HAP-1 (cell line): ENCODE measurements at places on chromosomes 1 and 21.

DNA sequence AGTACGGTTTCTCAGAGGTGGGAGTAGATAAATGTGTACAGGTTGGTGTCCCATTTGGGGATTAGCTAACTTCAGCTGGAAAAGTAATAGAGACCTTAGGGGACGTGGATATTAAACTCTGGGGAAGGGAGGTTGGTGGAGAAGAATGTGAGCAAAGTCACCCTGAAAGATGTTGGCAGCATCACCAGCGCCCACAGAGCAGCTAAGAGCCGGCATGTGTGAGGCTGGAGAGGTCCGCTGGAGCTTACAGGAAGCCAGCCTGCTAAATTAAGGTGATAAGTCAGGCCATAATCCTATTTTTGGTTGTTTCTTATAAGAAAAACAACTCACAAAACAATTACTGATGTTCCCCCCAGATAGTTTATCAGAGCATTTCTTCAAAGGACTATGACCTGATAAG is 12.2 kb downstream of the PTGFRN start:
- no peak for DNase-seq

GRCh38 chr1:200384818-200385390 is 24.9 kb downstream of the ZNF281 start:
- DNase-seq: no peak

- DNase-seq: no peak
These were observed 373.1 kb upstream of the CXADR start for GRCh38 chr21:17139696-17140095.

GRCh38 chr21:37496972-37497371 is 130.4 kb downstream of the DYRK1A start:
- no peak for DNase-seq

DNA sequence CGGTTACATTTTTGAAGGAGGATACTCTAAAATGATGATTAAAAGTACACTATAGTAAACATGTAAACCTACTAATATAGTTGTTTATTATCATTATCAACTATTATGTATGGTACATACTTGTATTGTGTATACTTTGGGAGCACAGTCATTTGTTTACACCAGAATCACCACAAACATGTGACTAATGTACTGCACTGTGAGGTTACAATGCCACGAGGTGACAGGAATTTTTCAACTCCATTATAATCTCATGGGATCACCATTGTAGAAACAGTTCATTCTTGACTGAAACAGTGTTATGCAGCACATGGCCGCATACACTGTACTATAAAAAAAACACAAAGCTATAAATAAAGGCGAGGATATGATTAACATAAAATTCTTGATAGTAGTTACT is 44.3 kb downstream of the GPATCH2 start:
- no peak for DNase-seq

DNA sequence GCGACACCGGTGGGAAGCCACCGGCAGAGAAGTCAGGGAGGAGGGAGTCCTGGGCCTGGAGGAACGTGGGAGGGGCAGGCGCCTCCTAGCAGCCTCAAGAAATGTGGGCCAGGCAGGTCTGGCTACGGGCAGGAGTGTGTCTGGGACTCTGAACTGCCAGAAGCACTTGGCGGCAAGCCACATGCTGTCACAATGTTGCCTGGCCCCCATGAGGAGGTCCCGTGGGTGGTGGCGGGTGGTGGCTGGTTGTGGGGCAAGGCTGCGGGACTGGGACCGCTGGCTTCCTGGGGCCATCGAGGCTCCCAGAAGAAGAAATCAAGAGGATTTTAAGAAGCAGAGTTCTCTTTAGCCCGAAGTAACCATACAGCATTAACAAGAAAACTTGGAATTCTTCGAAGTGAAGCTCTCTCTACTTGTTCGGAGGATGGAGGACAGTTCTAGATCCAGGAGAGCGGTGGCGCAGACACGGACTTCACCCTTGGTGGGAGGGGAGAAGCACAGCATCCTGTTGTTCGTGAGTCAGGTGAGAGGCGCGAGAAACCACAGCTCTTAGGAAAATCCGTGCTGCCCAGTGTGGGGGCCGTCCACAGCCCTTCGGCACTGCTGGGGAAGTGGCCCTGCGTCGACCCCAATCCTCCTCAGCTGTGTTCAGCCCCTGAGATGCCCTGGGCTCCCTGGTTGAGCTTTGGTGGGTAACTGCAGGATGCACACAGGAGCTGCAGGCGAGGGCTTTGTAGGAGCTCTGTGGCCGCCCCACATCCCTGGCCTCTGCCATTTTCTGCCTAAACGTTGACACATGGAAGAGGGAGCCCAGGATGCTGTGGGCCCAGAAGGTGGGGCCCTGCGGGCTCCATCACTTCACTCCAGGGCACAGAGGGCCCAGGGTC is 12.4 kb downstream of the SKI start:
- no peak for DNase-seq

DNA sequence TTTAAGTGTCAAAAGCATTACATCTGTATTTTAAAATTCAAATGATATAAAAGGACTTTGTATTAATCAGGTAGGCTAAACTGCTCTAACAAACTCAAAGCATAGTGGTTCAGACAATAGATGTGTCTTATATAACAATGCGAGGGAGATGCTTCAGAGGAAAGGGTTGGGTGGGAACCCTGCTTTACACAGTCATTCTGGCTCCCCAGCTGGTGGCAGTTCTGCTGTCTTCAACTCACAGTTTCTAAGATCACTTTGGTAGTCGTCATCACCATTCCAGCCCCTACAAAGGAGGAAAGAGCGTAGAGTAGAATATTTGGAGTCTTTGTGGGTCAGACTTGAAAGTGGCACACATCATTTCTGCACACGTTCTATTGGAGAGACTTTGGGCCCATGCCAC is 4.2 kb downstream of the PTGFRN start:
- DNase-seq: no peak

DNA sequence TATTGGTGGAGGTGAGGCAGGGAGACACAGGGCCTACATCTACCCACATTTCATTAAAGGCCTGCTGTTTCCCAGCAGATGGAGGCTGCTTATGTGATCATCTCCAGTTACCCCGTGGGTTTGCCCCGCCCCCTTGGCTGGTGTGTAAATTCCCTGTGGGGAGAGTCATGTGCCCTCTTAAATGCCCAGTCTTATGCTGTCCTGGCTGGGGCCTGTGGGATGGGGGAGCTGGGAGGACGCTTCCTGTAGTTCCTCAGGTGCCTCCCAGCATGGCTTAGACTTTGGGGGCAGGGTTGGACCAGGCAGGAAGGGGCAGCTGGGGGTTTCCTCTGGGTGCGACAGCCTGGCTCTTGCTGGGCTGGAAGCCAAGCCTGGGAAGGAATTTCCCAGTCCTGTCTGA is 15.5 kb upstream of the CITED4 start:
- DNase-seq: no peak

DNA sequence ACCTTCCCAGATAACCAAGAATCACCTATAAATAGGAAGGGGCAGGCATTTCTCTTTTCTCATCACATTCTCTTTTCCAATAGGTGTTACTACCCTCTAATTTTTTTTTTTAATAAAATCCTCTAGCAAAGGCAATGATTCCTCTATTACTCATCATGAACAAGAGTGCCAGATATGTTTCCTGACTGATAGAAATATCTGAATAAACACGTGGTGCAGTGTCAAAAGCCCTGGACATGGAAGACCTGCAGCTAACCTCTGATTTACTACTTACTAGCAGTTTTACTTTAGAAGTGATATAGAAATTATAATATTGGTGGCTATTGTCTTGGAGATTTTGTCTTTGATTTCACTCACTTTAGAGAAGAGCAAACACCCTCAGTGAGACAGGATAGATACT is 194.6 kb upstream of the SAMSN1 start:
- no peak for DNase-seq

DNA sequence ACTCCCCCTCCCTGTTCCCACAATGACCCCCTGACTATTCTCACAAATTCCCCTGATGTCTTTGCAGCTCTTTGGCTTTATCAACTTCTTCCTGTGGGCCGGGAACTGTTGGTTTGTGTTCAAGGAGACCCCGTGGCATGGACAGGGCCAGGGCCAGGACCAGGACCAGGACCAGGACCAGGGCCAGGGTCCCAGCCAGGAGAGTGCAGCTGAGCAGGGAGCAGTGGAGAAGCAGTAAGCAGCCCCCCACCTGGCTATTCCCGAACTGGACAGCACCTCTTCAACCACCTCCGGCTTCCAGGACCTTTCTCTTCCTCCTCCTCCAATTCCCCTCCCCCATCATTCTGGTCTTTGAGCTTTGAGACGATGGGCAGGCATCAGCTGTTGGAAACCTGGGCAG is 4.4 kb upstream of the ATXN7L2 start:
- DNase-seq: no peak

- no peak for DNase-seq
These were observed 9.1 kb downstream of the SYT2 start for GRCh38 chr1:202701200-202701599.

- DNase-seq: peak; percentile 76
These were observed 7.1 kb upstream of the TPM3 start for GRCh38 chr1:154198756-154199562.

DNA sequence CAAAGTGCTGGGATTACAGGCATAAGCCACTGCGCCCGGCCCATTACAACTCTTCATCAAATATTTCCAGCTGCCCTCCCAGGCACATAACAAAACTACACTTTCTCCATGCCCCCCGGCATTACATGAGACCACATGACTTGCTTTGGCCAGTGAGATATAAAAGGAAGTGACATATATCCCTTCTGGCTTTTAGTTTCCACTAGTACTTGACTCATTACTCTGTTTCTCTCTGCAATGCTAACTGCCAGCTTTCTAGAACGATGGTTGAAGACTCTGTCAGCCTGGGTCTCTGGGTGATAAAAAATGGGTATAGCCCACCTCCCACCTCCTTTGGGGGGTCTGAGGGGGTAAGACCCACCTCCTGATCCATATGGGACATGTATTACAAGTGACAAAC is 24.2 kb downstream of the ABL2 start:
- DNase-seq: no peak

GRCh38 chr1:48730164-48730910 is 46.4 kb downstream of the BEND5 start:
- no peak for DNase-seq

DNA sequence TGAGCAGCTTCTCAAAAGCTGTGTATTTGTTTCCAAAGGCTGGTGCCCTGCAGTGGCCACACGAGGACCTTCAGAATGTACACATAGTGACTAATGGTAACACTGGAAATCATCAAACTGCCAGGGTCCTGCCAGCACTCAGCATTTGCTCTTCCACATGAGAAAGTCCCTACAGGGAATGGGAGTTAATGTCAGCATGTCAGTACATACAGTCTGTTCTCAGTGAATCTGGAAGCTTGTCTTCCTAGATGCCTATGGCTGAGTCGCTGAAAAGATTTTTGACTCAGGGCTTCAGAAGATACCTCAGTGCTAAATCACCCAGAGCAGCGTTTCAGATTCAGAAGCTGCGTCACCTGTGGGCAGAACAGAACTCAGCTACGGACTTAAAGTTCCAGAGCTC is 108.2 kb downstream of the CDC7 start:
- DNase-seq: no peak

- no peak for DNase-seq
These were observed 13.4 kb downstream of the CLEC20A start for GRCh38 chr1:178483251-178483957.

DNA sequence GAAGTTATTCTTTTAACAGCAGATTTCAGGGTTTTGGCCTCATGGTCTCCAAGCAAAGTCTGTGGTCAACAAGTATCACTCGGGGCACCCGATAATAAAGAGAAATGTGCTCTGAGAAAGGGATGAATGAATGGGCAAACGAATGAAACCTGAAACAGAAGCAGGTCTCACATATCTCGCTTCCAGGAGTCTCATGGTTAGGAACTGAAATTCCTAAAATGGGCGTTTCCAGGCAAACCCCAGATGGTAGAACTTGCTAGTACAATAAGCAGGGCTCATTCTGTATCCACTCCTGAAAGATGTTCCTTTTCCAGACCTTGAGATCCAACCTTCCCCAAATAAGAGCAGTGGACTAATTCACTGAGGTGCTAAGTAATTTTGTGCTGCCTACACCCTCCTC is 87.2 kb downstream of the LAMC2 start:
- DNase-seq: no peak

DNA sequence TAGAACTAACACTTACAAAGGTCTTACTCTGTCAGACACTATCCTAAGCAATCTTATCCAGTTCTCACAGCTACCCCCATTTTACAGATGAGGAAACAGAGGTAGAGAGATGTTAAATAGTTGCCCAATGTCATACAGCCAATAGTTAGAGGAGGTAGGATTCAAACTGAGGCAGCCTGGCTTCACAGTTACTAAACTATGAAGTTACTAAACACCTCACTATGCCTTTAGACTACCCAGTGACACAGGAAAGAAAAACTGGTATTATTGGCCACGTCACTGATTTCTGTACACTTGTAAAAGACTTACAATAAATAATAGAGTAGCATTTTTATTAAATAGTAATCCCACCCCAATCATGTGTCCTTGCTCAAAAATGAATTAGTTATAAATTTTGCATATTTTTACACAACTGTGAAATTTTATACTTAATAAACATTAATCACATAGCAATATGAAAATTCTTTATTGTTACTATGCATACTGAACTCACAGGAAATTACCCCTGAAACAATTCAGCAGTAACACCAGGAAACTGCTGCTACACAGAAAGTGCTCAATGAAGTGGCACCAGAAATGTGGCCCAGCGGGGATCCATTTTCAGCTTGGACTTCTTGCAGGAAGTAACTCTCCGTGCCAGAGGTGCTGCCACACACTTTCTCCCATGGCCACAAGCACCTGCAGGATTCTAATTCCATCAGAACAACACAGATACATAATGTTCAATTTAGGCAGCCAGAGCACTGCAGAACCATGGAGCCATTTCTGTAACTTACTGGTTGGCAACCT is 69.4 kb downstream of the VAV3 start:
- no peak for DNase-seq

GRCh38 chr1:213159376-213159775 is 108.3 kb downstream of the RPS6KC1 start:
- no peak for DNase-seq

- no peak for DNase-seq
These were observed 7.7 kb upstream of the CD5L start for GRCh38 chr1:157849229-157849875.

- no peak for DNase-seq
These were observed 3.8 kb downstream of the LIN9 start for GRCh38 chr1:226305184-226305583.

GRCh38 chr1:185906186-185906585 is 172.0 kb downstream of the HMCN1 start:
- no peak for DNase-seq

DNA sequence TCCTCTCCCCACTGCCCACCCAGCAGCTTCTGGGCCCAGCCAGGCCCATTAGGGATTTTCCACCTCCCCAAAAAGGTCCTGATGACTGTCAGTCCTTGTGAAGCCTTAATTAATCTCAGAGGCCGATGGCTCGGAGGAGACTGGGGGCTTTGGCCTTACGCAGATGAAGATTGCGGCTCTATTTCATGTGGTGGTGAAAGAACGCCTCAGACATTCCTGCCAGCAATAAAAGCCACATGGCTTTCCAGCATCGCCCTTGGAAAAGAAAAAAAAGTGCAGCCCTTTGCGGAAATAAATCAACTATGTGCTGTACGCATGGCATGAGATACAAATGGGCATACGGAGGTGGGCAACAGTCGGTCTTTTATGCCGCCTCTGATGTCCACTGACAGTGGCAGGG is 6.6 kb upstream of the RUNX3 start:
- DNase-seq: no peak
